Stimulated activated CD4-positive, alpha-beta T cell treated with anti-CD3 and anti-CD28 coated beads, Interleukin-1b, Interleukin-23, amount 100 ng/mL, for 24 hours (primary cell): ENCODE measurements at places on chromosomes 6 and 20.

- DNase-seq = no peak
These were observed 2.9 kb downstream of the CHRNA4 start for GRCh38 chr20:63357921-63358905.

- DNase-seq = no peak
These were observed 5.4 kb downstream of the OR2H2 start for GRCh38 chr6:29590218-29590808.

DNA sequence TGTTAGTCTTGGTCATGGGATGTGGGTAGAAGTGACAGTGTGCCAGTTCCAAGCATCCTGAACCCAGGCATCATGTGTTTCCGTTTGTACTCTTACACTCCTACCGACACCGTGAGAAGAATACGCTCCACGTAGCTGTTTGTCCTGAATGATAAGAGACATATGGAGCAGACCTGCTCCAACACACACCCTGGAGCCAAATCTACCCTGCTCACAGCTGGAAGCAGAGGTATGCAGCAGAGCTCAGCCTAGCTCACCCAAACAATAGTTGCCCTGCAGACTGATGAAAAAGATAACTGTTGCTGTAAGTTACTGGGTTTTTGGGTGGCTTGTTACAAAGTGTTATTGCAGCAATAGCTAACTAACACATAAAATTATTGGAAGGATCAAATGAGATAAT is 14.3 kb upstream of the PDSS2 start:
- DNase-seq = no peak

- DNase-seq = no peak
These were observed 29.9 kb downstream of the GABRR2 start for GRCh38 chr6:89284963-89285735.

- no peak for DNase-seq
These were observed 135.6 kb upstream of the HDGFL1 start for GRCh38 chr6:22433745-22434144.

DNA sequence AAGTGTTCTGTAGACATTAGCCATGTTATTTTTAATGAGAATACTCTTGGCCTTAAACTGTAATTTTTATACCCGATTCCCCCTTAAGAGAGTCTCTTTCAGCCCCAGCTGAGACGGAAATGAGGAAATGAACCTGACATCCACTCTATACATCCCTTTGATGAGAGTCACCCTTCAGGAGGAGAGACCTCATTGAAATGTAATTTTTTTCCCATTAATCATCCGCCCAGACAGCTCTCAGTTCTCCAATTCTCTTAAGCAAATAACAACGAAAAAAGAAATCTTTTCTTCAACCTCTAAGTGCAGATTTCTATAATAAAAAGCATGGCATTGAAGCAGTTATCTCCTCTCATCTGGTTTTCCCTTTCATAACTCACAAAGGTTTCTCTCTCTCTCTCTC is 243.8 kb upstream of the PMEPA1 start:
- no peak for DNase-seq

- DNase-seq = no peak
These were observed 25.4 kb downstream of the DOP1A start for GRCh38 chr6:83092756-83093399.

GRCh38 chr6:41428996-41429421 is 93.6 kb downstream of the NCR2 start:
- peak; percentile 20 for DNase-seq

DNA sequence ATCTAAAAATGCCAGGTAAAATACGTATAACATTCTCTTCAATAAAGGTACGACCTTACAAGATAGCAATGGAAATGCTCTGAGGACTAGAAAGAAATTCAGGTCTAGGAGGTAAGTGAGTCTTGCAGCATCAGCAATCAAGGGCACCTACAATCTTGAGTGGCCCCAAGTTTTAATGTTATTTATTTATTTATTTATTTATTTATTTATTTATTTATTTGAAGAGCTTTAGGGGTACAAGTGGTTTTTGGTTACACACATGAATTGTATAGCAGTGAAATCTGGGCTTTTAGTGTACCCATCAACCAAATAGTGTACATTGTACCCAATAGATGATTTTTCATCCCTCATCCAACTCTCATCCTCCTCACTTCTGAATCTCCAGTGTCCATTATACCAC is 574.0 kb upstream of the POU3F2 start:
- DNase-seq = no peak

GRCh38 chr6:95866732-95867131 is 149.0 kb upstream of the FUT9 start:
- no peak for DNase-seq

DNA sequence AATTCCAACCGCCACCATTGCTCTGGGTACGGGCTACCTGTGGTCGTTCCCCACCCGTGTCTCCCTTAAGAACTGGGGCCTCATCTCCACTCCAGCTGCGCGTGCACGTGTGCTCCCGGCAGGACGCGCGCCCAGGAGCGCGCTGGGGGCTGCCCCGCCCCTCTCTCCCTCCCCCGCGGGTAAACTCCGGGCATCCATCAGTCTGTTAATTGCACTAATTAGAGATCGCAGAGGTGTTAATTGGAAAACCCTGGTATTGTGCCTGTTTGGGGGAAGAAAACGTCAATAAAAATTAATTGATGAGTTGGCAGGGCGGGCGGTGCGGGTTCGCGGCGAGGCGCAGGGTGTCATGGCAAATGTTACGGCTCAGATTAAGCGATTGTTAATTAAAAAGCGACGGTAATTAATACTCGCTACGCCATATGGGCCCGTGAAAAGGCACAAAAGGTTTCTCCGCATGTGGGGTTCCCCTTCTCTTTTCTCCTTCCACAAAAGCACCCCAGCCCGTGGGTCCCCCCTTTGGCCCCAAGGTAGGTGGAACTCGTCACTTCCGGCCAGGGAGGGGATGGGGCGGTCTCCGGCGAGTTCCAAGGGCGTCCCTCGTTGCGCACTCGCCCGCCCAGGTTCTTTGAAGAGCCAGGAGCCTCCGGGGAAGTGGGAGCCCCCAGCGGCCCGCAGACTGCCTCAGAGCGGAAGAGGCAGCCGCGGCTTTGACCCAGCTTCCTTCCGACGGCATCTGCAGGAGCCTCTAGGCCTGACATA is 14.4 kb downstream of the FOXP4 start:
- DNase-seq = peak; percentile 54

- DNase-seq = no peak
These were observed 141.1 kb downstream of the BMP5 start for GRCh38 chr6:55734256-55734655.

DNA sequence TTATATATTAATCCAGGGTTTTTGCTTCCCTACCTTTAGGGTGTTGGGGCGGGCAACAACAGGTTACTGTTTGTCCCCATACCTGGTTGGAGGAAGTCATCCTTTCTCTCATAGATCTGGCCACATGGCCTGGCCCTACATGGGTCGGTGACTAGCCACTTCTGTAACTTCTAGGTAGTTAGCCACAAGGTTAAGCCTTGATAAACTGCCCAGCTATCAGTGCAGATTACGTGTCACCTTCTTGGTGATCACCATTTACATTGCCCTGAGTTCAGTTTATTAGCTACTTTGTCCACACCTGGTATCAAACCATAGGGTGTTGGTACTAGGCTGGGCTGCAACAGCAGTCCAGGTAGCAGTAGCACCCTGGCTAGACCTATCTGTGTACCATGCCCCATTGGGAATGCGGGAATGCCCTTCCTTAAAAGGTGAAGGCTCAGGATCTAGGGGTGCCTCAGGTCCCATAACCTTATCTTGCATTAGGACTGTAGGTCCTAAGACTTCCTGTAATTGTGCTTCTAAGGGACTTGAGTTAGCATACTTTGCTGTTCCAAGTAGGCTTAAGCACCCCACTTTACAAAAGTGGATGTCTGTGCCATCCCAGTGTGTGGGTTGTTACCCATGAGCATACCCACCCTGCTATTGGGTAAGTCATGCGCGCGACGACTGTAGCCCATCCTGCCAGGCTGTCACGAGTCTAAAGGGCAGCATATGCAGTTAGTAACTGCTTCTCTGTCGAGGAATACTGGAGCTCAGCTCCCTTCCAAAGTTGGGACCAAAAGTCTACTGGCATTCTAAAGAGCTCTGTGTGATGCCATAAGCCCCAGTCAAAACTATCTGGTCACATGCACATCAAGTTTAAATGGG is 5.2 kb downstream of the ZKSCAN3 start:
- no peak for DNase-seq

GRCh38 chr6:33670971-33671743 is 40.3 kb downstream of the UQCC2 start:
- no peak for DNase-seq

- no peak for DNase-seq
These were observed 17.6 kb upstream of the CDKN1A start for GRCh38 chr6:36660771-36661471.

GRCh38 chr20:38113401-38114325 is 51.4 kb downstream of the TGM2 start:
- no peak for DNase-seq

DNA sequence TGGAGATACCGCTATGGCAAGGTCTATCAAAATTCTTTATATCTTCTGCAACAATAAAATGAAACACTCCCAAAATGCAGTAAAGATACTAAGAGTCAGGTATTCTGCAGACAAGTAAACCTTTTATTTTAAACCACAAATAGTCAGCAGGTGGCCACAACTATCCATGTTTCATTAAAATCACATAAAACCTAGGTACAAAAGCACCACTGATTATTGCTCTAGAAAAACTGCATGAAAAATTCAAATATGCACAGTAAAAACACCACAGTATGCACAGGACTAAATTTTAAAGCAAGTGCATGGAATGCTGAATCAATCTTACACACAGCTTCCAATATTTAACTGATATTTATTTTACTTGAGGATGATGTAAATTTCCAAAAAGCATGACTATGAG is 33.3 kb downstream of the HMGN3 start:
- no peak for DNase-seq

GRCh38 chr6:35512006-35512405 is 690 bp downstream of the TULP1 start:
- no peak for DNase-seq

GRCh38 chr6:44253307-44254101 is 3.8 kb downstream of the SLC35B2 start:
- DNase-seq = no peak

DNA sequence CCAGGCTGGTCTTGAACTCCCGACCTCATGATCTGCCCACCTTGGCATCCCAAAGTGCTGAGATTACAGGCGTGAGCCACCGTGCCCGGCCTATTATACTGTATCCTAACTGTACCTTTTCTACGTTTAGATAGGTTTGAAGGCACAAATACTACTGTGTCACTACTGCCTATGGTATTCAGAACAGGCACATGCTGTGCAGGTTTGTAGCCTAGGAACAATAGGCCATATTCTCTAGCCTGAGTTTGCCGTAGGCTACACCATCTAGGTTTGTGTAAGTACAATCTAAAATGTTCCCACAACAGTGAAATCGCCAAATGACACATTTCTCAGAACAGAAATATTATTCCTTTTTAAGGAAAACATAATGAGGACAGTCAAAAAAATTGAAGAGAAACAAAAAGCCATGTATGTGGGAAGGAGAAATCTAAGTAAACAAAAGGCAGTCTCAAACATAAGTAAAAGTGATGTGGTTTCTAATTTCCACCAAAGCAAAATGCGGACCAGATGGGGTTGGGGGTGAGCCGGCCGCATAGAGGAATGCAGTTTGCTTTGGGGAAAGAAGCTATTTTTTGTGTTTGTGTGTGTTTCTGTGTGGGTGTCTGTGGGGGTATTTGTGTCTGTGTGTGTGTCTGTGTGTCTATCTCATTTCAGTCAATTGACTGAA is 192.6 kb upstream of the SALL4 start:
- DNase-seq = no peak

- no peak for DNase-seq
These were observed 377.8 kb downstream of the UTRN start for GRCh38 chr6:144662812-144663365.

GRCh38 chr6:134984821-134985220 is 34.9 kb upstream of the ALDH8A1 start:
- DNase-seq = no peak

DNA sequence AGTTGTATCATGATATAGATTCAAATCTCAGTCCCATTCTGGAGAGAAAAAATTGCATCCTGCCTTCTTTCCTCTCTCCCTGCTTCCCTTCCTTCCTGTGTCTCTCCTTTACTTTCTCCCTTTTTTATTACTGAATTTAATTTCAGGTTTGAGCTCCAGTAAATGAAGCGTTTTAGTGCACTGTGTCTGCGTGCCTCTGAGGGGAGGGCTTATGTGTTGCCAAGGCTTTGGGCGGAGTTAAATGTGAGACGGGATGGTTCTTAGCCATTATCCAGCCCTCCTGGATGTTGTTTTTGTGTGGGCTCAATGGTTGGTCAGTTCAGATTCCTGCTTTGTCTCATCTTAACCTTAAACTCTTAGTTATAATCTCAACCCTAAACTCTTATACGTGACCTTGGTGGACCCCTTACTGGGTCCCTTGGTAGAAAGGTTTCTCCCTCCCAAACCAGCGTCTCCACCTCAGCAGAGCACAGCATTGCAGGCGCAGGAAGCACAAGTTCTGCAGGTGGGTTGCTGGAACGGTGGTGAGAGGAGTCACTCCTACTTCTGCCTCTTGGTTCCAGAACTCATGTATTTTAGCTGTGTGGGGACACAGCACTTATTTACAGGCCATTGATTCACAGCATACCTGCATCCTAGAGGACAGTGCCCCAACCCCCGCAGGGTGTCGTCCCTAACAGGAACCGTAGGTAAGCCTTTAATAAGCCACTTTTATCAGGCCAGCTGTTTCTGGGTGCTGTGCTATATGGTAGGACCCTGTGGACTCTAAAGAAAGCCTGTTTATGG is 68.5 kb downstream of the DNAH8 start:
- DNase-seq = no peak

GRCh38 chr6:53045891-53046673 is 19.1 kb upstream of the FBXO9 start:
- no peak for DNase-seq

- no peak for DNase-seq
These were observed 516.7 kb downstream of the CBLN4 start for GRCh38 chr20:55488593-55488992.

DNA sequence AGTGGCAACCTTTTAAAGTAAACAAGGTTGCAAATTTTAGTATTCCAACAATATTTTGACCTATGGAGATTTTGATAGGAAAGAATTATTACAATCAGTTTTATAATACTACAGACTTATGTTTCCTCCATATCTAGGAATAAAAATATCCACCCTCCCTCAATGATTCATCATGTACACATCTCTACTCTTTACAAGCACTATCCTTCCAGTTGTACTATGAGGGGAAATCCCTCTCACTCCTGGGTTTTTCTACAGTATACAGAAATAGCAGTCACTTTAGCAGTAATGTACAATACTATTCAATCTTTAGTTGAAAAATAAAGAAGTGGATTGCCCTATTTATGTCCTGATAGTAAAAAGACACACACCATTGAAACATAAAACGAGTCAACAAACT is 46.3 kb upstream of the SCML4 start:
- no peak for DNase-seq

DNA sequence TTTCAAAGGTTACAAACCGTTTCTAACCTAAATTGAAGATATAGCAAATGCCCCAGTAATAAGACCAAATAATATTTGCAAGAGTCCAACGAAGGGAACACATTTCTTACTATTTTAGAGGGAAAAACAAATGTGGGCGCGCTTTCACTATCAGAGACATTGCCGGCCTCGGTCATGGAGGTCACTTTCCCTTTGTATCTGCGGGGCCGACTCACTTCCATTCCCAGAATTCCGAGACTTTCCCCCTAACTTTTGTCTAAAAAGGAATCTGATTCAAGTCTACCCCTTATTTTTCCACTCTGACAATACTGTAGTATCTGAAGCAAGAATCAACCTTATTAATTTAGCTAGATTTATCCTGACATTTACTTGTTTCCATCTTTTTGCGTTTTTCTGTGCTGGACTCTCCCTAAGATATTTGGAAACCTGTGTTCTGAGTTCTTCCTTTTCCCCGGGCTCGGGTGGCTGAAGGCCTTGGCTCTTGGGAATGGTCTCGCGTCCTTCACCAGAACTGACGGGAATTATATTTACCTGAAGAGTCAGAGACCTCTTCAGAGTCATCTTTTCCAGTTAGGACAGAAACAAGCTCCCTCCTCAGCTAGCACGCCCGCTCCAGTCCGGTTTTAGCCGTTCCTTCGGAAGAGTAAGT is 71.8 kb upstream of the ZNF184 start:
- no peak for DNase-seq
